ENCODE measurements at places on chromosomes 2 and 18.

DNA sequence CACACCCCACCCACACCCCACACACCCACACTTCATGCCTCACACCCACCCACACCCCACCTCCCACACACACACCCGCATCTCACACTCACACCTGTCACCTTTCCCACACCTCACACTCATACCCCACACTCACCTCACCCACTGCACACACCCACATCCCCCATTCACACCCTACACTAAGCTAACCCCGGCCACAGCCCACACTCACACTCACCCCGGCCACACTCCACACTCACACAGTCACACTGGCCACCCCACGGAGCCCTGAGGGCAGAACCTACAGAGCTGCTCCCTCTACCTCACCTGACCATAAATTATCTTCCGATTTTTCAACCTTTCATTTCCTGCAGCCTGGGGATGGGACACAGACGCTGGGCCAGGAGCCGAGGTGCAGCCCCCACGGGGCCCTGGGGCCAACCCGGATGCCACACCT, 241.3 kb downstream of the HDAC4 start:
- no peak for DNase-seq

- DNase-seq = peak; percentile 39
These were observed 35.6 kb upstream of the PNO1 start for GRCh38 chr2:68121873-68122679.

DNA sequence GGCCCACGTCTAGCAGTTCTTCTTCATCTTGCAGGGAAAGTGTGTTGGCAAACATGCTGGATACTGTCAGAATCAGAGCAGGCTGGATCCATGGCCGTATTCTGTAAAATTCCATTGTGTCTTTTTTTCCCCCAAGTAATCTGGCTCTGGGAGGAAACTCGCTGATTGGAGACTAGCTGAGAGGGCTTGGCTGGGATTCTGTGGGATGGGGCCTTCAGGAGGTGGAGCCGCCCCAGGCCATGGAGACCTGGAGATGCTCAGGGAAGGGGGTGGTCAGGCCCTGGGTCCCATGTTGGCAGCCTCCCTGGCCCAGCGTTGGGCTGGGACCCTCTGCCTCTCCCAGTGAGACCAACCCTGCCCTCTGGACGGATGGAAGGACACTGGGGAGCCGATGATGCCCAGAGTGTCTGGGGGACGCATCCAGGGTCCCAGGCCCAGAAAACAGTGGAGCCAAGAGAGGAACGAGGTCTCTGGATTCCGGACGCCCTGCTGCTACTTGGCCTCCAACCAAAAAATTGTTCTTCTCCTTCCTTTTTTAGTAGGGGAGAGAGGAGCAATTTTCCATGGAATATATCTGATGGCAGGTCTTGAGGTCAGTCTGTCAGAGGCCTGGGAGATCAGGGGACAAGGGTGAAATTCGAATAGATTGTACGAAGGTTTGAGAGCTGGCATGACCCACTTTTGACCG, 114.5 kb downstream of the AGAP1 start:
- no peak for DNase-seq

DNA sequence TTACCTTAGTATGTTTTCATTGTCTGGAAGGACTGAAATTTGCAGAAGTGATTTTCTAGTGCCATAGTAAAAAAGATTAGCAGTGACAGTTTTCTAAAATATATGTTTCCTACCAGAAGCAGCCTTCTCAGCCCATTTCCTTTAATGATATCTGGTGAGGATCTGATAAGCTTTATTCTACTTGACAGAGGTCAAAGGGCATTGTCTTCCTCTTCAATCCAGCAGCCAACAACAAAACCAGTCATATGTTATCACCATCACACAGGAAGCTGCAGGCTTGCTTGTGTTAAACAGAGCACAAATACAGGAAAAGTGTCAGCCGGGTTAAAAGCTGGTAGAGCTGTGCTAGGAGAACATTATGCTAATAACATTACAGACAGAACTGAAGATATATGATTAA, 35.6 kb upstream of the ZSWIM2 start:
- DNase-seq = no peak

GRCh38 chr18:55663891-55664290, 75.9 kb upstream of the TCF4 start:
- DNase-seq = no peak

GRCh38 chr2:28544922-28545589, 49.2 kb downstream of the PLB1 start:
- DNase-seq = peak; percentile 41

DNA sequence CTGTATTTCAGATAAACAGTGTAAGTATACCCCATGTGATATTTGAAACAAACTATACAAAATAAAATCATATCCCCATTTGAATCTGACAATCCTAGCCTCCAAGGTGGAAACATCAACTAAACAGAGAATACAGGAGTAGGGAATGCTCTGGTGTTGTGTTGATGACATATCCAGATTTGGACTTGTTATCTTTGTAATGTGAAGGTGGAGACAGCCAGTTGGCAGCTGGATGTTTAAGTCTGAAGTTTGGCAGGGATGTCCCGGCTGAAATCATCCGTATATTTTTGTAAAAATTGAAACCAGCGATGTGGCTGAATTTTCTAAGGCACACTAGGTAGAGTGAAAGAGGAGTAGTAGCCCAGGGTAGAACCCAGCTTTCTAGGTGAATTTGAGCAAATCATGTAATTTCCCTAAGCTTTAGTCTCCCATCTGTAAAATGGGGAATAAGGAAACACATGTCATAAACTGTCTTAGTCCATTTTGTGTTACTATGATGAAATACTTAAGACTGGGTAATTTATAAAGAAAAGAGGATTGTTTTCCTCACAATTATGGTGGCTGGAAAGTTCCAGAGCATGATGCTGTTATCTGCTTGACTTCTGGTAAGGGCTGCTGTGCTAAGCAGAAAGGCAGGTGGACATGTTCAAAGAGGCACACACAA, 246.6 kb upstream of the APCDD1 start:
- no peak for DNase-seq

- DNase-seq = no peak
These were observed 53.5 kb downstream of the COPS8 start for GRCh38 chr2:237139123-237139675.

GRCh38 chr2:10232096-10232815, 70.4 kb upstream of the HPCAL1 start:
- no peak for DNase-seq

DNA sequence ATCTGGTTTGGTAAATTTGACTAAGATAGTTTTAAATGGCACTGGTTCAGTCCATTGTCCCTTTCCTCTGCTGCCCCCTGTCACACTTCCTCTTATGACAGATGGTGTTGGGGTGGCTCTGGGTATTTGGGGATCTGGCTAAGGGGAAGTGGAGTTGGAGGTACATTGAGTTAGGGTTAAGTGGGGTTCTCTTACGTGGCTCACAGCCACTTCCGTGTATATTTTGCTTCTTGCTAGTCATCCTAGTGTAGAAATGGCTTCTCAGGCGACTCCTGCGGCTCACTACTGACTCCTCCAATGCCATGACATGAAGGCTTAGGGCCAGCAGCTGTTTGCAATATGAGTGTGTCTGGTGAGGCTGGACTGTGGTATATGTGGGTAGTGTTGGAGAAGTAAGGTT, 187.0 kb downstream of the HAUS1 start:
- no peak for DNase-seq

GRCh38 chr2:25066455-25066854, 24.6 kb downstream of the EFR3B start:
- no peak for DNase-seq

DNA sequence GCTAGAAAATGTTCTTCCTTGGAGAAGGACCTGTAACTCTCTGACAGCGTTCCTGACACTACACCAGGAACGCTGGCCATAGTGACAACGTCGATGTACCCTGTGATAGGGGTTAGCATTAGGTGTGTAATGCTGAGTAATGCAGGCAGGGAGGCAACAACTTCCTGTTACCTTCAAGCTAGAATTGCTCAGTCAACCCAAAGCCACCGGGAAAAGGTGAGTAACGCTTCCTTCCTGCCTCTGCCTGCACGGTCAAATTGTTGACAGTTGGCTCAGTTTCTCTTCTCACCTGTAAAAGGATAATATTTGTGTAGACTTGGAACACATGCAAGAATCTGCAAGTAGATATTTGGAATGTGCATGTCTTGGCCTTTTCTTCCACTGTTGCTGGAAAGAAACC, 12.7 kb downstream of the FAM110C start:
- no peak for DNase-seq

DNA sequence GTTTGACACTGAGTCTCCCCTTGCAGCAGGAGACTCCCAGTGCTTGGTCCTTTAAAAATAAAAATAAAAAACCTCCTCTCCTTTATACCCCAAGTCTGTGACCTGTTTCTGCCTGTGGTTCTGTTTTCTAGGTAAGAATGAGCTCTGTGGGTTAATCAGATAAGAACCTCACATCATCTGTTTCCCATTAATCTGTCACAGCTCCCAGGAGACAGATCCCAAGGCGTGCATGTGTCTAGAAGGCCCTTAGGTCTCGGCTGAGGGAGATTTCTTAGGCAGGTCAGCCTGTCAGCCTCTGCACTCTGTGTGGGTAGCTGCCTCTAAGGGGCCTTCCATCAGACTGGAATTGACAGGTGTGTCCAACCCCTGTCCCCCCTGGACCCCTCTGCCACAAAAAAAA, 80.7 kb downstream of the FHOD3 start:
- DNase-seq = no peak

GRCh38 chr18:8029061-8029460, 461.9 kb downstream of the PTPRM start:
- no peak for DNase-seq

GRCh38 chr2:59196491-59196890, 955.4 kb upstream of the FANCL start:
- DNase-seq = no peak

DNA sequence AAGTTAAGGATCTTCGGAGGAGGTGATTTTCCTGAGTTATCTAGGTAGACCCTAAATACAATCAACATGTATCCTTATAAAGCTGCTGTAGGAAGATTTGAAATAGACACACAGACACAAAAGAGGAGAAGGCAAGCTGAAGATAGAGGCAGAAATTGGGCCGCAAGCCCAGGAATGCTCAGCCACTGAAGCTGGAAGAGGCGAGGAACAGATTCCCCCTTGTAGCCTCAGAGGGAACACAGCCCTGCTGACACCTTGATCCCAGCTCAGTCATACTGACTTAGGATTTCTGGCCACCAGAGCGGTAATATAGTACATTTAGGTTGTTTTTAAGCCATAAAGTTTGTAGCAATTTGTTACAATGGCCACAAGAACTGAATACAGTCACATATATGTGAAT, 90.9 kb downstream of the ETAA1 start:
- no peak for DNase-seq

GRCh38 chr18:28110924-28111323, 66.0 kb downstream of the CDH2 start:
- DNase-seq = no peak

DNA sequence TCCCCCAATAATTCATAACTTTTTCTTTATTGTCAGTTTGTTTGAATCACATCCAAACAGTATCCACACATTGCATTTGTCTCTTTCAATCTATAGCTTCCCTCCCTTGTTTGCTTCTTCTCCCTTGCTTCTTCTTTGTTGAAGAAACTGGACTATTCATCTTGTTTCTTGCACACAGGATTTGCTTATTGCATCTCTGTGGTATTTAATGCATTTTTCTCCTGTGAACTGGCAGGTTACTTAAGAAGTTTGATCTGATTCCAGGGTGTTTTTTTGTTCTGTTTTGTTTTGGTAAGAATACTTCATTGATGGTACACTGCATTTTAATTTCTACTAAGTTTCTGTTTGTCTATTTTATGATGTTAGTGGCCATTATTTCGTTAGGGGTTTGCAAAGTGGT, 166.8 kb downstream of the CAMKMT start:
- no peak for DNase-seq

DNA sequence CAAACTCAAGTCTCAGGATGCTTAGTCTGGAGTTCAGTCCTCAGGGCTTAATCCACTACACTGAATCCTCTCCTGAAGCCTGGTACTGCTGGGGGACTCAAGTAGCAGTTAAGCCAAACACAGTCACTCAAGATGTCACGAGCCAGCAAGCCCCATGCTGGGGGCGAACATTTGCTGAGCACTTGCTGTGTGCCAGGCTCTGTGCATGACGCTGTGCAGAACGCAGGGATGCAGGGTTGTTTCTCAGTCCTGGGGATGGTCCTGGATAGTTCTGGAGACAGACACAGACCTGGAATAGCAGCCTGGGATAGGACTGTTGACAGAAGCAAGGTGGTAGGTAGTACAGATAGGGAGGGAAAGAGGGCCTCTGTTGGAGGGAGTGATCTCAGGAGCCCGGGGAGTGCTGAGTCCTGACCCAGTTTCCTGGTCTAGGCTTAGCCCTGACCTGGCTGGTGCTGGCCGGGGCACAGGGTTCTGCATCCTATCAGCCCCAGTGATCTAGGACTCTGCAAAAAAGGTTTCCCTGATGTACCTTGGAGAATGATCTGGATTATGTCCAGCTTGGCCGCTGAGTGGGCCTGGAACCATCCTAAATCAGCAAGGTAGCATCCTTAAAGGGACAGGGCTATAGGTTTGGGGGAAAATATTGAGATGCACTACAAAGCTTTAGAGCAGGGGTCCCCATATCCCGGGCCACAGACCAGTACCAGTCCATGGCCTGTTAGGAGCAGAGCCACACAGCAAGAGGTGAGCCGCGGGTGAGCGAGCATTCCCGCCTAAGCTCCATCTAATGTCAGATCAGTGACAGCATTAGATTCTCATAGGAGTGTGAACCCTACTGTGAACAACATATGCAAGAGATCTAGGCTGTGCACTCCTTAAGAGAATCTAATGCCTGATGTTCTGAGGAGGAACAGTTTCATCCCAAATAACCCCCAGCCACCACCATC, 54.7 kb upstream of the OTOF start:
- DNase-seq = no peak

DNA sequence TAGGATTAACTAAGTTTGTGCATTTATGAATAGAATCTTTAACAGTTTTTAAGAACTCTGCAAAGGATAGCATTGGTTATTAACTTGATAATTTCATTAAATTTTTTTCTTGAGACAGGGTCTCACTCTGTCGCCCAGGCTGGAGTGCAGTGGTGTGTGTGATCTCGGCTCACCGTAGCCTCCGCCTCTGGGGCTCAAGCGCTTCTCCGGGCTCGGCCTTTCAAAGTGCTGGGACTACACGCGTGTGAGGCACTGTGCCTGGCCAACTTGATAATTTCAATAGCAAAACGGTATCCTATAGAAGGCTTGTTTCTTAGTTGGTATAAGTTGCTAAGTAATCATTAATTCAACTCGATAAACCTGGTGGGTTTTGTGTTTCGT, 38.0 kb downstream of the ADNP2 start:
- DNase-seq = no peak

DNA sequence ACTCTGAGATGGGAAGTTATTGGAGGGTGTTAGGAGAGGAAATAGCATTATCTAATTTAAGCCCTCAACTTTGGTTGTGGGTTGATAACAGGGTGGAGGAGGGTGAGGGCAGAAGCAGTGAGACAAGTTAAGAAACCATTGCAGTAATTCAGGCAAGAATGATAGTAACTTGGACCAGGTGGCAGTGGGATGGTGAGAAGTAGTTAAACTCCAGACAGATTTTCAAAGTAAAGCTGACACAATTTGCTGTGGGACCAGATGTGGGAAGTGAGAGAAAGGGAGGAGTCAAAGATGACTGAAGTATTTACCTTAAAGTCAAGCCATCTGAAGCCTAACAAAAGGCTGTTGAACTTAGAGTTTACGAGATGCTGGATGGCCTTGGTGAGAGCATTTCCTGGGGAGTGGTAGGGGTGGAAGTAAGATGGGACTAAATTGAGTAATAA, 163.2 kb upstream of the KLF7 start:
- no peak for DNase-seq

- no peak for DNase-seq
These were observed 95.0 kb downstream of the STRADB start for GRCh38 chr2:201546576-201546975.

- no peak for DNase-seq
These were observed 16.2 kb downstream of the HNMT start for GRCh38 chr2:137980459-137980858.

- DNase-seq = no peak
These were observed 226.8 kb downstream of the LDLRAD4 start for GRCh38 chr18:13445241-13445897.

Data from T47D (cell line).